ENCODE measurements at places on chromosomes 13 and 19. TPM values are rescaled to one million over a fixed set of nuclear protein-coding genes. Genes with fewer than 3 reads are reported as not detected.

Gene SYNE4
- 1.6 TPM for total RNA-seq

Gene ODAD3
- 2.8 TPM for total RNA-seq

Gene EDDM13
- total RNA-seq = not detected

Gene MFSD12
- total RNA-seq = 38.5 TPM

Gene TNFSF13B
- total RNA-seq = 0.92 TPM

Gene CLIP3
- total RNA-seq = 42.4 TPM

Gene SHKBP1
- total RNA-seq = 4.6 TPM

Gene C19orf73
- total RNA-seq = 3.2 TPM

Gene GRWD1
- total RNA-seq = 11.8 TPM

Gene DAND5
- not detected for total RNA-seq

Gene MEF2B
- total RNA-seq = not detected

Gene STOML3
- total RNA-seq = 1.6 TPM

Gene LRFN3
- 21.2 TPM for total RNA-seq

Gene ATP4B
- 0.23 TPM for total RNA-seq

Gene CCNA1
- 12.5 TPM for total RNA-seq

Gene RNF17
- 1.6 TPM for total RNA-seq

Gene MBD3L3
- total RNA-seq = not detected
